ENCODE measurements at places on chromosomes 13 and 19.
A peak's percentile ranks its signal among the peaks of the same experiment; 100 is the strongest.

- no peak for DNase-seq
Observed at GRCh38 chr13:62704875-62705274, 1289.2 kb upstream of the PCDH20 start.

DNA sequence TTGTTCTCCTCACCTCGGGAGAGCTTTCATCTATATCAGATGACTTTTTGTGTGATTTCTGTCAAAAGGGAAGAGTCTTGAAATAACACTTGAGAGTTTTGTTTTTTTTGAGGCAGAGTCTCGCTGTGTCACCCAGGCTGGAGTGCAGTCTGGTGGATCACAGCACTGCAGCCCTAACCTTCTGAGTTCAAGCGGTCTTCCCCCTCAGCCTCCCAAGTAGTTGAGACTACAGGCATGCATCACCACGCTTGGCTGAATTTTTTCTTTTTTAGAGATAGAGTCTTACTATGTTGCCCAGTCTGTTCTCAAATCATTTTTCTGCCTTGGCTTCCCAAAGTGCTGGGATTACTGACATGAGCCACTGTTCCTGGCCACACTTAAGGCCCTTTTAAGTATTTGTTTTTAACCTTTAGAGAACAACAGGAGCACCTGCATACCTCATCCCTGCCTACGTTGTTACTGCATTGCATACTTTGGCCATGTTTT, 11.4 kb downstream of the NDFIP2 start:
- no peak for DNase-seq

DNA sequence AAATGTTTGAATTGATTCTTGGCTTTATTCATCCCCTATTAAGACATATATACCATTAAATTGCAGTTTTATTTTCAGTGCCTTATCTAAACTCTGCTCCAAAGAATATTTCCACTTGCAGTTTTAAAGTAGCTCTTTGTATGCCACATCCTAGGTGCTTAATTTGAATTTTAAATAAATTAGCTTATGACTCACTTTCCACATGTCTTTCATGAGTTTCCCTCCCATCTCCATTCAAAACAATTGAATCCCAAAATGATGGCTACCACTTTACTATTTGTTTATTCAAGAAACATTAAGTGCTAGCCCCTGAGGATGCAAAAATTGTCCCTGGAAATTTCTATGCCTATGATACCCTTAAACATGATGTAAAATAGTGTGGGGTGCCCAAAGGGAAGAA, 19.5 kb downstream of the PCDH20 start:
- DNase-seq: no peak

- no peak for DNase-seq
Observed at GRCh38 chr19:5684694-5685430, 4.0 kb downstream of the HSD11B1L start.

- DNase-seq: no peak
Observed at GRCh38 chr13:29438769-29439168, 156.7 kb downstream of the SLC7A1 start.

- DNase-seq: no peak
Observed at GRCh38 chr13:110936519-110936918, 21.6 kb upstream of the ANKRD10 start.

GRCh38 chr19:55304279-55304978, 20.6 kb downstream of the BRSK1 start:
- DNase-seq: peak; percentile 54

GRCh38 chr19:28485292-28485691, 727.7 kb downstream of the UQCRFS1 start:
- no peak for DNase-seq

GRCh38 chr19:2231621-2232221, 4.4 kb downstream of the PLEKHJ1 start:
- DNase-seq: peak; percentile 31

GRCh38 chr13:28558567-28558966, 63.6 kb upstream of the FLT1 start:
- peak; percentile 60 for DNase-seq

- no peak for DNase-seq
Observed at GRCh38 chr19:28067882-28068281, 1145.1 kb downstream of the UQCRFS1 start.

- no peak for DNase-seq
Observed at GRCh38 chr13:29721766-29722165, 126.3 kb upstream of the SLC7A1 start.

GRCh38 chr19:45524575-45525129, 17.4 kb downstream of the VASP start:
- DNase-seq: no peak

- DNase-seq: peak; percentile 5
Observed at GRCh38 chr13:77239312-77239711, 87.6 kb downstream of the MYCBP2 start.

DNA sequence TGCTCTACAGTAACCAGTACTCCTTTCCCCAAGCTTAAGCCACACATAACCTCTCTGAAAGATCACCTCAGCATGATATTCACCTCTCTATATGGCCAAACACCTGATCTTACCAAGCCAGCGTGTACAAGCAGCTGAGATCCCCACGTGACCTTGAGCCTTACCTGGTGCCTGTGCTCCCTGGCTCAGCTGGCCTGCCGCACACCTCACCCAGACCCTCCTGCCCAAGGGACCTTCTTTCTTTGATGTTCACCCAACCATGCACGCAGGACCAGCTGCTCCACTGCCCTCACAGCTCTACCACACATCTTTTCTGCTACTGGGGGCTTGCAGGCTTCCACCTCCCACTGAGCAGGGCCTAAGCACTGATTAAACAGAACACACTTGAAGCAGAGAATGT, 9.0 kb downstream of the DHRS12 start:
- no peak for DNase-seq

GRCh38 chr19:14112809-14113385, 4.7 kb downstream of the PRKACA start:
- DNase-seq: no peak

All from M059J (cell line).